ENCODE measurements at places on chromosomes 6 and 20.

GRCh38 chr20:17210983-17211382 is 15.9 kb upstream of the PCSK2 start:
- DNase-seq = no peak

DNA sequence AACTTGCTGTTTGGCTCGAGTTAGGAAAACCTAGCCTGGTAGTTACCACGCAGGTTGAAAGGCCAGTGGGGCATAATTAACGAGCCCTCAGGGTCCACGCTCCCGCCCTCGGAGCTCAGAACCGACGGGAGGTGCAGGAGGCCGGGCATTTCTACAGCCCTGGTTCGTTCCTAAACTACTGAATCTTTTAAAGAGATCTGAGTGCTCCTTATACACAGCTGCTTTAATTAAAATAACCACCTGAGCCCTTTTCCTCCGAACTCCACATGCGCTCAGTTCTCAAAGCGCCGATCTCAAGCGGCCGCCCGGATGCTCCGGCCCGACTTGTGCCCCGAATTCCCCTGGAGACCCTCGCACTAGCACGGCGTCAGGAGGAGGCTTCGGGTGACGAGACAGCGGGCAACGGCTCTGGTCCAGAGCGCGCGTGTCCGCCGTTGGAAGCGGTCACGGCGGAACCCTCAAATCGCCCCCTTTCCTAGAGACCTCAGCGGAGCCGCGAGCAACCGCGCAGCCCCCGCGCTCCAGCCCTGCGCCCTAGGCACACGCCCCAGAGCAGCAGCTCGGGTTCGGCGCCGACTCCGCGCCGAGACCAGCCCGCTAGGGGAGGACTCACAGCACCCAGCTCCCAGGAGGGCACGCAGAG is 397 bp downstream of the WDR27 start:
- DNase-seq = no peak

DNA sequence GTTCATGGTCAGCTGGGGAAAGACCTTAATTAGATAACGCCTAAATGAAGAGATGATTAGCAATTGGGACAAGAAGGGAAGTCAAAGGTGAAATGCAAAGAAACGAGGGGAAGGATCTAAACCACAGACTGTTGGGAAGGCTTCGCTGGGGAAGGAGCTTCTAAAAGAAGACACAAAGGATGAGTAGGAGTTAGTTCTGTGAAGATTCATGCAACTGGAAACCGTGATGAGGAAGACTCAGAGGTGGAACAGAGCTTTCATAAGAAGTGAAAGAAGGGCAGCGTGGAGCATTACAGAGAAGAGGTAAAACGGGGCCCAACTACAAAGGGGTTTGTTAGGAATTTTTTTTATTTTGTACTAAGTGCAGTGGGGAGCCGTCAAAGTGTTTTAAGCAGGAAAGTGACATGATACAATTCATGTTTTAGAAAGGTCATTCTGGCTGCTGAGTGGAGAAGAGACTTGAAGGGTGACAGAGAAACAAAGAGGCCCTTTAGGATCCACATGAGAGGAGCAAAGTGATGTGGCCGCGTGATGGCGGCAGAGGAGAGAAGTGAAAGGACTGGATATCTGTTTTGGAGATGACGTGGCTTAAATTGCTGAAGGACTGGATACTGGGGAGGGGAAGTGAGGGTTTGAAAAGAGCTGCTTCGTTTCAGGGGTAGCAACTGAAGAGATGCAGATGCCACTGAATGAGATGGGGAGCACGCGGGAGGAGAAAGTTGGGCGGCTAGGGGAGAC is 33.6 kb downstream of the TTI1 start:
- no peak for DNase-seq

DNA sequence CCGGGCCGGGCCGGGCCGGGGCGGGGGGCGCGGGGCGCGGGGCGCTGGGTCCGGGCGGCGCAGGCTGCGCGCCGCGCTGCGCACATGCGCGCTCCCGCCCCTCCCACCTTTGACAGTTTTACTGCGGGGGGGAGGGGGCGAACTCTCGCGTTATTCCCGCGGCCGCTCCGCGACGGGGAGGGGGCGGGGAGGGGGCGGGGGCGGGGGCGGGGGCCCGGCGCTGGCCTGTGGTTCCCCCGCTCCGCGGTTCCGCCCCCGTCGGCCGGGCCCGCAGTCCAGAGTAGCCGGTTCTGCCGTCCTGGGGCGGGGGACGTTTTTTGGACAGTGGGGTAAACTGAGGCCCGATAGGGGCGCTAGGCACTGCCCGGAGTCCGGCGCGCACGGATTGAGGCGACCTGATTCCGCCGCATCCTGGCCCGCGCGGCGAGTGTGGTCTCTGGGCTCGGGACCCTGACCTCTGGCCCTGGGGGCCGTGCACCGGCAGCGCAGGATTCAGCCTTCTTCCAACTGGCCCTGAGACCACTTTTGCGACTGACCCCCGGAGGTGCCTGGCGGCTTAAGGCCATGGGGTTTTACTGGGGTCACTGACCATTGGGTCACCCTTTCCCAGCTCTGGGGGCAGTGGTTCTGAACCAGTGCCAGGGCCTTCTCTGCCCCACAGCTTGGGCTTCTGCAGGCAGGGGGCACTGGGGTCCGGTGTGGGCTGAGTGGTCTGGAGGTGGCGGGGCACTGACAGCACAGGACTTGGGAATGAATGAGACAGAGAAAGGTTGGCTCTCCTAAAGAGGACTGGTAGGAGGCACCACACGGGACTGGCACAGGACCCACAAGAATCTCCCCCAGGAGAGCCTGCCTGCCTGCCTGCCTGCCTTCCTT is at the start of gene ZNF512B:
Gene ZNF512B (minus strand): TSS at position 93 of the 876 bp plus-strand sequence. CDS start 1,980 bp downstream, outside the sequence.
- DNase-seq = no peak

GRCh38 chr6:11412011-11412424 is 125.5 kb upstream of the TMEM170B start:
- no peak for DNase-seq

GRCh38 chr6:100988391-100988984 is 107.4 kb upstream of the ASCC3 start:
- DNase-seq = no peak
